ENCODE measurements at places on chromosomes 2 and 18. TPM values are rescaled to one million over a fixed set of nuclear protein-coding genes. Genes with fewer than 3 reads are reported as not detected.

DNA sequence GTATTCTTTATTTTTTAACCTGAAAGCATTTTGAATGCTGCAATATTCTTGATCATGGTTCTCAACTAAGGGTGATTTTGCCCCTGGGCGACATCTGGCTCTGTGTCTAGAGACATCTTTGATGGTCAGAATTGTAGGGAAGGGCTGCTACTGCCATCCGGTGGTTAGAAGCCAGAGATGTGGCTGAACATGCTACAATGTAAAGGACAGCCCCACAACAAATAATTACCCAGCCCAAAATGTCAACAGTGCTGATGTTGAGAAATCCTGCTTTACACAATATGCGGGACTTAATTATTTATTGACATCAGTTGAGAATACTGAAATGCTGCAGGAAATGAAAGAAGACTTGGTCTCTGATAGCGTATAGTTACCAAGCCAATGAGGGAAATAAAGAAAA lies 37.5 kb upstream of the SERPINB2 start:
- peak; percentile 41 for DNase-seq

Gene NGEF
- total RNA-seq = 14.4 TPM

Gene CREG2
- 0.18 TPM for total RNA-seq

Gene TSPYL6
- not detected for total RNA-seq

DNA sequence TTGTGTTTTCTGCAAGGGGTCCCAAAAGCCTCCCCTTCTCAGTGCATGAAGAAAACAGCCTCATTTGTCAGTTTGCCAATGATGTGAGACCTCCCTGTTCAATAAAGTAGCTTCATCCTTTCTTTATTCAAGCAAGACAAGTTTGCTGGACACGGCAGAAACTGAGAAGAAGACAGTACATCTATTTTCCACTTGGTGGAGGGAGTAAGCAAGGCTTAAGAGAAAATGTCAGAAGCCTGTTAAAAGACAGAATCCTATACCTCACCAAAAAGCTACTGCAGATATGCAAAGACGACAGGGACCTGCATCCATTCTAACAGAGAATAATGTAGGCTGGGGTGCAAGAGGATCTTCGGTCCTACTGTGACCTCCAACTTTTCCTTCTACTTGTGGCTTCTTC lies 506.8 kb upstream of the VRK2 start:
- no peak for DNase-seq

DNA sequence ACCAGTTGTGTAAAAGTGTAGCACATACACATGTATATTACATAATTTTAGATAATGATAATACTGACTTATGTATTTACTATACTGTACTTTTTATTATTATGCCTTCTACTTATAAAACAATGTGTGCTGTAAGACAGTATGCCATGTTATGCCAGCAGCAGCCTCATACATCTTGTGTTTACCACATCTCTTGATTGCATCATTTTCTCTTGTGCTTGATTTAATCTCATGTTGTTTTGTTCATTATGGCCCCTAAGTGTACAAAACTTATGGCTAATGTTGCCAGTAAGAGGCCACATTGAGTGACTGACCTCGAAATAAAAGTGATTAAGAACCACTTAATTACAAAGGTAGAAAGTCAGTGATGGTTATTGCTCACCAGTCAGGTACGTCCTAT lies 128.0 kb upstream of the SP5 start:
- no peak for DNase-seq

Gene CYBRD1
- total RNA-seq = 0.34 TPM

DNA sequence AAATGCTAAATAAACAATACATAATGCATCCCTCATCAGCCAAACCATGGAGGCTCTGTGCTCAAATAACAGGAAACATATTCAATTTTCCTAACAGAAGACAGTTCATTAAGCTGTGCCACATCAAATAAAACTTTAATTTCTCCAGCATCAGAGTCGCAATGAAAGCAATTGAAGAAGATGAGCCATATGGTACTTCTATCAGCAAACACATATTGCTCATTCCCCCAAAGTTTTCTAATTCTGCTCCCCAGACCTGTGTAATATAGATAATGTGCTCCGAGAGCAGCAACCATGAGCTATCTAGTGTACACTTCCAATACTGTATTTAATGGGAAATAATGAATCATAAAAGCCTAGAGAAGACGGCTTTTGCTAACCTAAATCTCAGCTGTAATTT lies 263.2 kb downstream of the MEIS1 start:
- no peak for DNase-seq

DNA sequence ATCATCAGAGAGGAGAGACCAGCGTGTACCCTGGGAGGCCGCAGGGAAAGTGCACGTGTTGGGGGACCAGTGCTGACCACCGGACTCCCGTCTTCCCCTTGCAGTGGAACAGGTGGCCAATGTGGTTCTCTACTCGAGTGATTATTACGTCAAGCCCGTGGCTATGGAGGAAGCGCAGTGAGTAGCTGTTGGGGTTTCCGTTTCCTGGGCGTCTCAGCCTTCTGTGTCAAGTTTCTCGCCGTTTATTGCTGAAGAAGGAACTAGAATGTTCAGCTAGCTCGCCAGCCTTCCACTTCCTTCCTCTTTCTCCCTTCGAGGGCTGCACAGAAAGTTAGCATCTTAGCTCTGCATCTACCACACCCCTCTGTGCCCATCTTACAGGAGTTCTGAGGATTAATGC lies 22.8 kb upstream of the DGKD start:
- no peak for DNase-seq

DNA sequence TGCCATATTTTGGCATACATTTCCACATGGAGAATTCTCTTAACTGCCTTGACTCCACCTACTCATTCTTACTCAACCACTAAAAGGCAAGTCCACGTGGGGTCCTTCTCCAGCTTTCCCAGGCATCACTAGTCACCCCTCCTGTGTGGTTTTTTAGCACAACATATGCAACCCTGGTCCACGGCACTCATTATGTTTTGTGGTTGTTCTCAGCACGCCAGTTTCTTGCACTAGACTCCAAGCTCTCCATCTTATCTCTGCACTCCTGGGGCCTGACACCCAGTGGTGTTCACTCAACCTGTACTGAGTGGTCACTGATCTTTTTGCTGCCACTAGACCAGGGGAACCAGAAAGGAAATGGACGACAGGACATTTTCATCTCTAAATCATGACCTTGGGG lies 18.0 kb downstream of the MARCHF4 start:
- no peak for DNase-seq

Gene STK17B
- 4.5 TPM for total RNA-seq

Gene RAPGEF4
- 0.91 TPM for total RNA-seq

GRCh38 chr2:179193759-179194394 lies 70.8 kb downstream of the SESTD1 start:
- peak; percentile 32 for DNase-seq

Gene IL36B
- not detected for total RNA-seq

- no peak for DNase-seq
Measured at GRCh38 chr2:235500761-235501672, 7.2 kb downstream of the AGAP1 start.

- DNase-seq = peak; percentile 51
Measured at GRCh38 chr2:239577935-239578334, 177.1 kb upstream of the HDAC4 start.

DNA sequence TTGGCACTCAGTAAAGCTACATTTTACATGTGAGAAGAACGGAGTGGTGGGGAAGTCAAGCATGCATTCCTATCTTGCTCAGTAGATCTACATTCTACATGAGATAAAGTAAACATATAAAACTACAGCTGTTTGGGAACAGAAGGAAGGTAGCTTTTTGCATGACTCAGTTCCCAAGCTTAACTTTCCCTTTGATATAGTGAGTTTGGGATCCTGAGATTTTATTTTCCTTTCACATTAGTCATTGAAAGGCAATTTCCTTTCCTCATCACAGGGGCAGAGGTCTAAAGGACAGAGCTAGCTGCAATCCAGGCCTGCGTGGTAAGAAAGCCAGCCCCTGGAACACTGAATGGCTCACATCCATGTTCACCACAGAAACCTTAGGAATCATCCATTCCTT lies 257.2 kb downstream of the SRBD1 start:
- DNase-seq = peak; percentile 51

- DNase-seq = no peak
Measured at GRCh38 chr18:5389356-5389755, 93.8 kb upstream of the ZBTB14 start.

DNA sequence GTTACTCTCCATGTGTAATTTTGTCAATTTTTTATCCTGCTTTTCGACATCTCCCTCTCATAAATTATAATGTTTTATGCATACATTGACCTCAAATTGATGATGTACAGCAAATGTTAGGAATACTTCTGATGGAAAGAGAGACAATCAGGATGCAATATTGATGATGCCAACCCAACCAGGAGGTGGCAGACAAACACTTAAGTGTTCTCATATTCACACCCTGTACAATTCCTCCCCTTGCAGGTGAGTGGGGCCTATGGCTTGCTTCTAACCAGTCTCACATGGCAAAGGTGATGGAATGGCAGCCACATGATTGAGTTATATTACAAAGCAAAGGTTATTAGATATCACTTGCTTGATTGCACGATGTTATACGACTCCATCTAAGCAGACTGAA lies 594.3 kb upstream of the REG3G start:
- DNase-seq = no peak

Gene COLEC12
- 0.02 TPM for total RNA-seq

DNA sequence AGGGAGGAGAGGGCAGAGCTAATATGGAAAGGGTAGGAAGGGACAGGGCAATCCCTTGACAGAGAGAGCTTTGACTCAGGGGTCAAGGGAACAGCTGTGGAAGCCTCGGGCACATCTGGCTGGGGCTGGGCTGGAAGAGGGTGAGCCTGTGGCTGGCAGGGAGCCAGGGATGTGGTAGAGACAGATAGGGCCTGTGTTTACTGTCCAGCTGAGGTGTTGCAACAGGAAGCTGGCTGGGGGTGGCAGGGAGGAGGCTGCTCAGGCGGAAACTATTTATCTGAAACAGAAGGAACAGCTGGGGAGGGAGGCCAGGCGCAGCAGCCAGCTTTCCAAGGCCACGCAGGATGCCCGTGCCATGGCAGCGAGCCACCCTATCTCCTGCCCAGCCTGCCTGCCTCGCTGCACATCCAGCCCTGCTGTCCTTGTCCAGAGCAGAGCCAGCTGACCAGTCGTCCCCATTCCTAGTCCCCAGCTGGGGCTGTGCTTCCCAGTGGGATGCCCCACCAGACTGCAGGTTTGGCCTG lies 264.7 kb downstream of the CYP26B1 start:
- peak; percentile 94 for DNase-seq

GRCh38 chr18:37309059-37309458 lies 256.5 kb downstream of the CELF4 start:
- peak; percentile 35 for DNase-seq

DNA sequence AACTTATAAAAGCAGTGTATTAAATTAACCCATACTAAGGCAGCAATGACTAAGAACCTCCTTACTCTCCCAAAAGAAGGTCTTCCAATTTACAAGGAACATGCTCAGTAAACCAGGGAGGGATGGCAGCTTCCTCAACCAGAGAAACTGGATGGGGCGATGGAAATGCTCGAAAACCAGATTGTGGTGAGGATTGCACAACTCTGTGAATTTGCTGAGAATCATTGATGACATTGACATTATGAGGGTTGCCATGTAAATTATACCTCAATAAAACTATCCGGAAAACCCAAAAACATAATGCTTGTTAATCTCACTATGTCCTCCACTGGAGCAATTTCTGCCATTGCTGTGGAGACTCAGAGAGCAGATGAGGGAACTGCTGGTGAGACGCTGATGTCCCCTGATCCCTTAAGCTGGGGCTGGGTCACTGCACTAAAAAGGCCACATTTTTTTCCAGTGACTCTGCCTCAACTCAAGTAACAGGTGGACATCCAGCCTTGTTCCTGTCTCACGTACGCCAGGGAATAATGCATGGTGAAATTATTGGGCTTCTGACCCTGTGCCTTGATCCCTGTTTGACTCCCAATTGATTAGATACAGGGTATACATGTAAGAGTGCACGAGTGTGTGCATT lies 288.3 kb downstream of the CYP26B1 start:
- no peak for DNase-seq

Gene RTP5
- total RNA-seq = not detected

DNA sequence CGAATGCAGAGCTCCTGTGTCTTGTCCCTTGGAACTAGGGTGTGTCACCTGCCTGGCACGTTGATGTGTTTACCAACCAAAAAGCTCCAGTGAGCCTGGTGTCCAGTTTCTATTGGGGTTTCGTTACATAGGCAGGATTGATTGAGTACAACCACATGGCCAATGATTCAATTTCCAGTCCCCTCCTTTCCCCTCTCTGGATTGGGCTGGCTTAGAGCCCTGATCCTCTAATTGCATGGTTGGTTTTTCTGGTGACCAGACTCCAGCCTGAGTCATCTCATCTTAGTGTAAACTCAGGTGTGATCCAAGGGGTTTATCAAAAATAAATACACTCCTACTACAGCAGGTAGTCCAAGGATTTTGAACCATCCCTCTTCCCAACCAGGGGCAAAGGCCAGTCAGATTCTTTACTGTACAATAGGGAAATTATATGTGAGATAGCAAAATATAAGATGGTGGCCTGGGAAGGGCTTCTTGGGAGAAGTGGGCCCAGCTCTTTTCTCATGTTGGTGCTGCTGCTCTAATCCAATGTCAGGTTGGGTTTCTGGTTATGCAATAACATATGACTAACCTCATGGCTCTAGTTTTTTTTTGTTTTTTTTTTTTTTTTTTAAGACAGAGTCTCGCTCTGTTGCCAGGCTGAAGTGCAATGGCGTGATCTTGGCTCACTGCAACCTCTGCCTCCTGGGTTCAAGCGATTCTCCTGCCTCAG lies 64.7 kb upstream of the MGAT5 start:
- no peak for DNase-seq

DNA sequence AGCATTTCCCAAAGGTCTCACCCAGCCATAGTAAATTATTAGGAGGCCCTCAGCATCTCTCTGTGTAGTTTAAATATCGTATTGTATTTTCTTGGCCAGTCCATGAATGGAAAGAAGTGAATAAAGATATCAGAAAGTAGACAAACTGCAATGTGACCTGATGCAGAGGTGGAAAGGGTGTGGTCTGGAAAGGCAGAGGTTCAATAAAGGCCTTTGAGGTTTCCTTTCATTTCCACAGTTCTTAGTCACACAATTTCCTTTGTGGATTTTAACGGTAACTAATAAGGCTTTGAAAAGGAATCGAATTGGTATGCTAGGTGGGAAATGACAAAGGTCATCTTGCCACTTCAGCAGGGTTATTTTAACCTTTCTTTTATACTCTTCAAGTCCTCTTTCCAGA lies 20.1 kb upstream of the WIPF1 start:
- DNase-seq = no peak

Gene NCK2
- total RNA-seq = 23.5 TPM

GRCh38 chr18:54952026-54952425 lies 7.2 kb downstream of the CCDC68 start:
- DNase-seq = no peak
